Muscle of arm (tissue), 14 donors: ENCODE measurements at places on chromosomes 16 and 17. TPM values are rescaled to one million over a fixed set of nuclear protein-coding genes. Genes with fewer than 3 reads are reported as not detected.

The MYH8 gene
- 591 TPM for polyA plus RNA-seq

The GLTPD2 gene
- polyA plus RNA-seq = 0.69 TPM

The SCARF1 gene
- 5.4 TPM for polyA plus RNA-seq

The OTOA gene
- polyA plus RNA-seq = 0.13 TPM

The KRTAP4-6 gene
- not detected for polyA plus RNA-seq

The CDH3 gene
- 5.1 TPM for polyA plus RNA-seq

The SHCBP1 gene
- 9.0 TPM for polyA plus RNA-seq

The ADAP2 gene
- 7.0 TPM for polyA plus RNA-seq

The KRTAP1-1 gene
- polyA plus RNA-seq = not detected

The TBX6 gene
- 0.52 TPM for polyA plus RNA-seq

The FOXO3B gene
- not detected for polyA plus RNA-seq

The LCAT gene
- 18.2 TPM for polyA plus RNA-seq

The MAP3K3 gene
- 21.0 TPM for polyA plus RNA-seq

The PPP1R1B gene
- polyA plus RNA-seq = 0.32 TPM

The STAT5B gene
- polyA plus RNA-seq = not detected

The PIRT gene
- 0.05 TPM for polyA plus RNA-seq

The CLEC18C gene
- polyA plus RNA-seq = 0.33 TPM

The SOST gene
- polyA plus RNA-seq = 4.3 TPM

The SLC5A10 gene
- not detected for polyA plus RNA-seq

The HES7 gene
- polyA plus RNA-seq = not detected

The CDK3 gene
- polyA plus RNA-seq = 5.0 TPM
